ENCODE measurements at places on chromosomes 1 and 21.

- DNase-seq: no peak
Observed at GRCh38 chr1:39671433-39671792, 494 bp downstream of the NT5C1A start.

GRCh38 chr1:230109895-230110667, 43.0 kb downstream of the GALNT2 start:
- no peak for DNase-seq

DNA sequence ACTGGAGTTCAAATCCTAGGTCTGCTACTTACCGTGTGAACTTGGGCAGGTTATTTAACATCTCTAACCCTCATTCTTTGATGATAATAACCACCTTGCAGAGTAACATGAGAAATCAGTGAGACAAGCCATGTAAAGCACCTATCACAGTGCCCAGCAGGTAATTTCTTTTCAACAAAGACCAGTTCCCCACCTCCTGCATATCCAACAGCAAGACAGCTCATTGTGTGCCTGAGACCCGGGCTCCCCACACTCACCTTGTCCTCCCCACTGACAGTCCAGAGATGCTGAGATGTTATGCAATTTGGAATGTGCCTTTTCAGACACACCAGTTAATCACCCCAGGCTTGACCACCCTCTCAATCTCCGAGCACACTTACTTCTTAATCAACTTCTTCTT, 367.6 kb upstream of the DAB1 start:
- no peak for DNase-seq

DNA sequence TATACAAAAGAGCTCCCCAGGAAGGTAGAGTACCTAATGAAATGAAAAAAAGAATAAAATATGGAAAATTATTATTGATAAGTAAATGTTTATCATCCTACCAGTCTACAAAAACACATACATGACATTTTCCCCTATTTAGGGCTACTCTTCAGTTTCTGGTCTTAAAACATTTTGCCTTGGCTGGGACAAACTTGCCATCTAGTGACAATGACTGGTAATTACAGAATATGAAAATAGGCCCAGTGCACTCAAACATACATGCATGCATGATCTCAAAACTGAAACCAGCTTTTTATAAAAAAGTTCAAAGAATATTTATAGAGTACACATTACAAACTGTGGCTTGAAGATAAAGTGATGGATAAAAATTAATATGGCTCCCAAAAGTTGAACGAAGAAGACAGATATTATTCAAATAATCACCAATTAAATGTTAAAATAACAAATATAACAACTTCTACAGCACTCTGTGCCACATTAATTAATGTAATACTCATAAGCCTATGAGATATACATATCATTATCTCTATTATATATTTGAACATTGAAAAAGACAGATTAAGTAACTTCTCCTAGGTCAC, 10.5 kb upstream of the RNPC3 start:
- peak; percentile 18 for DNase-seq

- DNase-seq: no peak
Observed at GRCh38 chr1:193392686-193393085, 206.3 kb upstream of the B3GALT2 start.

GRCh38 chr1:148264374-148265276, 112.5 kb upstream of the NBPF11 start:
- no peak for DNase-seq

DNA sequence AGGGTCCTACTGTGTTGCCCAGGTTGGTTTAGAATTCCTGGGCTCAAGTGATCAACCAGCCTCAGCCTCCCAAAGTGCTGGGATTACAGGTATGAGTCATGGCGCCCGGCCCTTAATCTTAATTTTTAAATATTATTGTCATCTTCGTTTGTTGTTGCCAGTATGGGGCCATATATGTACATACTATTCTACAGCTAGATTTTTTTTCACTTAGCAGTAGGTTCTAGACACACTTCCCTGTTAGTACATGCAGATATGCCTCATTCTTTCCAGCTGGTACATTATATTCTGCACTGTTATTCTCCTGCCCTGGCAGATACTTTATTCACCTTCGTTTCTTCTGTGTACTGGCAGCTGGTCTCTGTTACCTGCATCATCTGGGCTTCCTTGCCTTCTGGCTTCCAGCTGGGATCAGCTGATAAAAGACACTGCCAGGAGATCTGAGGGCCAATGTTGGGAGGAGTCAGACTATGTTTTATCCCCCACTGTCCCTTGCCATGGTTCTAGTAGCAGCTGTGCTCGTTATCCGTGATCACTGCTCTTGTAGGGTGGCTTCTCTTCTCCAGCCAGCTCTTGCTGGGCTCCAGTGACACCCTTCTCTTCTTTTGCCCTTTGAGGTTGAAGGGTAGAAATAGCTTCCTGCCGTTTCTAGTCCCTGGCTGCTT, 24.7 kb downstream of the ST3GAL3 start:
- peak; percentile 15 for DNase-seq

DNA sequence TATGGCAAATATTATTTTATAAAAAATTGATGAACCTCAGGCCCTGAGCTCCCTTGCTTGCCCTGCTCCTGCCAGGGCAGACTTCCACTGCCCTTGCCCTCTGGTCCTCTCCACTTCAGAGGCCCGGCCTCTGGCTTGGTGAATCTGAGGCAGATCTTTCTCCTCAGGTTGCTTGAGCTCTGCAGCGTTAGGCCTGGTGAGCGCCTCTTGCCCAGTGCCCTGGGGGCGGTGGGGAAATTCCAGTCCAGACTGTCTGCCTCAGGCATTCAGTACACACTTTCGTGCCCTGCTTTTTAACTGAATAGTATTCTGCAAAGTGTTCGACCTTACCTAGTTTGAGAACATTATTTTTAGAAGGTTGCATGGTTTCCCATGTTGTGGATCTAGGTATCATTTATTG, 98.2 kb downstream of the PCBP3 start:
- no peak for DNase-seq

DNA sequence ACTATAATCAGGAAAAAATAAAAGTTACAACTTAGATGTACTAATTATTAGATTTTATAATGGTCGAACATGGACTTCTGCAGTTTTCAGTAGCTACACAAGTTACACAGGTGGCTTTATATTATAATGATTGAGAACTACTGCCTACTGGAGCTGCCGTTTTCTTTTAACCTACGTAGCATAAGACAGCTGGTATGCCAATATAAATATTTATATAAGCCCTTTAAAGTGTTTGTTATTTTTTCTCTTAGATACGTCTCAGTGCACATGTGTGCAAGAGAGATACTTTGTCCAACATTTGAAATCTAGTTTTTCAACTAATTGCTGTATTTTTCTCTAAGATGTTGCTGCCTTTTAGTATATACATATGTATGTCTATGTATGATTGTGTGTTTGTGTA, 42.4 kb downstream of the PDC start:
- no peak for DNase-seq

DNA sequence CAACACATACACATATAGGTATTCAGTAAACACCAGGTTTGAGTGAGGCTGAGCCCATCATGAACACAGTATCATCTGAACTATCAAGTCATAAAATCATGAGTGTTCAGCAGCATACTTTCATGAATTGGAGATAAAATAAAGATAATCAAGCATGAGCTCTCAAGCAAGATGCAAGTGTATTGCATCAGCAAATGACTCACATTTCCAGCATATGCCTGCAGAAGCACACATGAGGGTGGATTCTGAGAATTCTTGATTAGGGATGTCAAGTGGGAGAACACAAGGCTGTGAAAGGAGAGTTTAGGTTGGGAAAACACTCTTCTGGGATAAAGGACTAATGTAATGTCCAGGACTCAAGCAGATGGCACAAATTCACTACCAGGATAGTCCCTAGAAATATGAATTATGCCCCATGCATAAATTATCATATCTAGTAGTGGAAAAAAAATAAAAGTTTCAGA, 299.2 kb downstream of the SRGAP2C start:
- DNase-seq: no peak

DNA sequence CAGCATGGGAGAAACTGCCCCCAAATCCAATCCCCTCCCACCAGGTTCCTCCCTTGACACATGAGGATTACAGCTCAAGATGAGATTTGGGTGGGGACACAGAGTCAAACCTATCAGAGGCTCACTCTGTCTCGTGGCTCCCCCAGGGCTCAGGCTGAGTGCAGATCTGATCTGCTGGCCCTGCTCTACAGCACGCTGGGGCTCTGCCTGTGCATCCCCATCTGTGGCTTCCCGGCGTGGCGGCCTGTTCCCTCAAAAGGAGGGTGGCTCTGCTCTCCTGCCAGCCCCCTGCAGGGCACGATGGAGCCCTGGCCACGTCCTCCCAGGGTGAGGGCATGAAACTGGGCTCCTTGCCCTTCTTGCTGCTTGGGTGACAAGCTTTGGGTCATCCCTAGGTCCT, 19.8 kb upstream of the SMYD3 start:
- no peak for DNase-seq

DNA sequence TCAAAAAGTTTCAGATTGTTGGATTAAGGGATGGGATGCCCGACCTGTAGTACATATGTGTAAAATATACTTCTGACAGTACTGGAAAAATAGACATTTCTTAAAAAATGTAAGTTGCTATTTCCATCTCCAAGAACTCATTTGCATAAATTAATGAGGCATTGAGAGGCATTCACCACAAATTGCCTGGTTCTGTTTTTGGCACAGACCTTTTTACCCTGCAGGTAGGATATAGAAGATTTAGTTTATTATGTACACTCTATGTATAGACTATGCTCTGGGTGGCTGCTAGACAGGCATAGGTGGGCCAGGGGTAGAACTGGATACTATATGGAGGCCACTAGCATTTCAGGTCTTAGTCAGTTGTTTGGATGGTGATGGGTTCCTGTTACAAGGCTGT, 8.0 kb downstream of the CCDC17 start:
- DNase-seq: no peak

- DNase-seq: no peak
Observed at GRCh38 chr1:81225789-81226602, 574.7 kb upstream of the ADGRL2 start.

DNA sequence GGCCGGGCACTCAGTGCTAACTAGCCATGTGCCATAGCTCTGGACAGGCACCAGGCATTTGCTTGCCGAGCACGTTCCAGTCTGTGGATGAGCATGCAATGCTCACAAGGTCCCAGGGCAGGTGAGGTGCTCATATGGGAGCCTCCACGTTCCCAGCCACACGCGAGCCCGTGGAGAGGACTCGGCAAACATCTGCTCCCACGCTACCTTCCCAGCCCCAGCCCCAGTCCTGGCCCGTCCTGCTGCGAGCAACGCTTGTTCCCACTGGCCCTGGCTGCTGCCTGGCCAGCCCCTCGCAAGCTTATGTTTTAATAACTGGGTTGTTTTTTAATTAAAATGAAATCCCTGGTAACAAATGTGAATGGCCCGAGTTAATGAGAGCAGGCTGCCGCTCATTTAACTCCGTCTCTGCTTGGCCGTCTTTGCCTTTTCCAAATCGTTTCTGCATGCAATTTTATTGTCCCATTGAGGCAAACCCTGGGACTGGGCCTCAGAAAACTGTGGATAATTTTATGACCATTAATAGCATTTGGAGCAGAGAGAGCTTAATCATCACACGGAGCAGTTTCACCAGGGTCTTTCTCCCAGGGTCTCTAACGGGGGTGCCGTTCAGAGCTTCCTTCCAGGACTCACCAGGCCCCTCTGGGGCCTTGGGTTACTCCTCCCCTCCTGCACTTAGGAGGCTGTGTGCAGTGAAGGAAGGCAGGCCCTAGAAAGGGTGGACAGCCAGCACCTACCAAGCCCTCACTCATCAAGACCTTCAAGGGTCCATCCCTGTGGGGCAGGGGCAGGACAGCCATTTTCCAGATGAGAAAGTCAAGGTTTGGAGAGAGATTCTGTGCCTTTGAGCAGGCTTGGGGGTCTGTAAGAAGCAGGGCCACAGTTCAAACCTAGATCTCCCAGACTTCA, 136.8 kb downstream of the GLIS1 start:
- no peak for DNase-seq

DNA sequence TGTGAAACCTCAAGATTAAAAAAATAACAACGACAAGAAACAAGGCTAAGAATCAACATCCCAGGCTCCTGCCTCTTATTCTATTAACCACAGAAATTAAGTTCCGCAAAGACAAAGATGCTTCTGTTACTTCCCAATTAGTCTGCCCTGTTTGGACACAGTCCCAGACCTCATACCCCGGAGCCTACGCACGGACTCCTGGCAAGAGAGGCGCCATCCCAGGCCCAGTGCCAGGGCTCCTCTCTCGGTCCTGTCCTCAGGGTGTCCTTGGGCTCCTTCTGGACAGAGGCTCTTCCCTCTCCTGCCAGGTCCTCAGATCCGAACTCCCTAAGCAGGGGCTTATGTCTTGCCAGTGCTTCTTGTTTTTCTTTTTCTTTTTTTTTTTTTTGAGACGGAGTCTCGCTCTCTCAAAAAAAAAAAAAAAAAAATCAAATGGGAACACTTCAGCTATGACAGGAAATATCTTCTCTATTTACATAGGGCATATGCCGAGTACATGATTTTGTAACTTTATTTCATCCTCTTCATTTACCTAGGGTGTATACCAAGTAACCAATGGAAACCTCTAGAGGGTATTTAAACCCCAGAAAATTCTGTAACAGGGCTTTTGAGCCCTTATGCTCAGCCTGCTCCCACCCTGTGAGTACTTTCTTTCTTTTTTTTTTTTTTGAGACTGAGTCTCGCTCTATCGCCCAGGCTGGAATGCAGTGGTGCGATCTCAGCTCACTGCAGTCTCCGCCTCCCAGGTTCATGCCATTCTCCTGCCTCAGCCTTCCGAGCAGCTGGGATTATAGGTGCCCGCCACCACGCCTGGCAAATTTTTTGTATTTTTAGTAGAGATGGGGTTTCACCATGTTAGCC, 11.7 kb upstream of the ENO1 start:
- no peak for DNase-seq

DNA sequence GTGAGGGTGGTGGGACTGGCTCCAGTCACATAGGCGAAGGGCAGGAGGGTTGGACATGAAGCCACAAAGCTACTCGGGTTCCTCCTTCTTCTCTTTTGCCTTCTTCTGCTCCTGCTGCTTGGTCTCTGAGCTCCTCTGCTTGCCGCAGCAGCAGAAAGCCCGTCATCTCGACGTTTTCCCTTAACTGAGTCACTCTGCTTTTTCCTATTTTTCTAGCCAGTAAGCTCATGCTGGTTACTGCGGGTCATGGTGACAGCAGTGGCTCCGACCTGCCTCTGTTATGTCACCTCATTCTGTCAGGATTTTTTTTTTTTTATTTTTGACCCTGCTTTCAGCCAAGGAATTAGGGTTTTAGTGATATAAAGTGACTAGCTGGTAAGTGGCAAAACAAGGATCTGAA, 2.6 kb upstream of the FMOD start:
- DNase-seq: no peak

- DNase-seq: no peak
Observed at GRCh38 chr21:44483288-44484237, 28.3 kb downstream of the LRRC3 start.

- DNase-seq: no peak
Observed at GRCh38 chr1:197464044-197464443, 196.0 kb downstream of the CRB1 start.

- no peak for DNase-seq
Observed at GRCh38 chr1:54800899-54801759, at the start of gene TTC22. TTC22 (minus strand) TSS chr1:54801323; CDS start chr1:54801163, 160 bp downstream.

- DNase-seq: no peak
Observed at GRCh38 chr1:62352387-62352786, 33.2 kb upstream of the KANK4 start.
